ENCODE measurements at places on chromosomes 4 and X.
A peak's percentile ranks its signal among the peaks of the same experiment; 100 is the strongest.

GRCh38 chr4:100421361-100421978, 96.4 kb downstream of the EMCN start:
- DNase-seq, result no peak

- peak; percentile 42 for DNase-seq
These were observed 36.7 kb downstream of the DIAPH2 start for GRCh38 chrX:96721354-96721753.

DNA sequence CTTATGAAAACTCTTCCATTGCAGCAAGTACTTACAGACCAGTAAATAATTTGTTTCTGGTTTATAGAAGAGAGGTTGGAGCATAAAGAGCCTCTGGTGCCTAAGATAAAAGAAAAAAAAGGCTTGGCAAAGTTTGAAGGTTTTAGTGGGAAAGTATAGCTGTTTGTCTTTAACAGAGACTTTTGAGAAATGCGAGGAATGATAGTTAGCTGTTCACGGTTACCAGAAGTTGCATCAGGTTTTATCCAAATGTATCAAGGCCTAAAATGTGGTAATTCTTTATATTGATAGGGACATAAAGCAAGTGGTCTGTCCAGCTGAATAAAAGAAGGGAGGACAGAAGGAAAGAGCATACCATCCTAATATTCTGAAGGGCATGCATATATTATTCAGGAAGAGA, 29.3 kb downstream of the RAP1GDS1 start:
- DNase-seq, result no peak

- DNase-seq, result no peak
These were observed 26.3 kb upstream of the PPP2R2C start for GRCh38 chr4:6498511-6499237.

DNA sequence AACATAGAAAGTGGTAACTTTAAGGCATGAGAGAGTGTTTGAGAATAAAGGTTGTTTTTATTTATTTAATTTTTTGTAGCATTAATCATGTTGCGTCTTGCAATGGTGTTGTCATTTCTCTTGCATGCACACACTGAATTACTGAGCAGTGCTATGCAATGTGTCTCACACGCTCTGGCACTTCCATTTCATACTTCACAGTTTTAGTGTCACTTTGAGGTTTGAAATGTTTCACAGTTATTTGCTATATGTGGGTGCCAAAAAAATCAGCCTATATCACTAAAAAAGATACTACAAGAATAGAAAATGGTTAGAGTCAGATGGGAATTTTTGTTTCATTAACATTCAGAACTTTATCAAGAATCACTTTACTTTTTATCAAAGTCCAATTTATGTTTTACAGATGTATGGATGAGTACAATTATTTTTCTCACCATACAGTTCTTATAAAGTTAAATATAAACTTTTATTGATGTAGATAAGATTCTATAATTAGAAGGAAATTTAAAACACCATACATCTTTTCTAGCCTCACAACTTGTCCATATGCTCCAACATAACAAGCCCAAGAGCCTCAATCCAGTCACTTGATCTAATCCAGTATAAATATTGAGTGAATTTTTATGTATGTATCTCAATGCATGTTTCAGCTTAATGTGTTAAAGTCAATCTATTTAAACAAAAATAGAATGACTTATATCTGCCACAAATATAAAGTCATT, 114.0 kb downstream of the IQCM start:
- DNase-seq, result no peak

DNA sequence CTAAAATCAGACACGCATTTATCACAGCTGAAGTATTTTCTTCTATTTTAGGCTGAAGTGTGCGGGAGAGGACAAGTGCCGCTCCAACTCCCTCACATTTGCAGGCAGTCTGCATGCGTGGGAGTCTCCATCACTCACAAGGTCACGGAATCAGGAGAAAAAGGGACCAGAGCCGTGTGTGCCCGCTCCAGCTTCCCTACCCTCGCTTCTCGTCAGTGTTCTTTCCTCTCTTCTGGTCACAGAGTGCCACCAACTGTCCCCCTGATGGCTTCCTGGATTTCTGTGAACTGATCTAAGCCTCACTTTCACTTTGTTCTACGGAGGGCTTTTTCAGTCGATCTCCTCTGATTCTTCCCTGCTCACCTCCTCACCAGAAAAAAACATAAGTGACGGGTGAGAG, 407.4 kb upstream of the AADAT start:
- peak; percentile 15 for DNase-seq

DNA sequence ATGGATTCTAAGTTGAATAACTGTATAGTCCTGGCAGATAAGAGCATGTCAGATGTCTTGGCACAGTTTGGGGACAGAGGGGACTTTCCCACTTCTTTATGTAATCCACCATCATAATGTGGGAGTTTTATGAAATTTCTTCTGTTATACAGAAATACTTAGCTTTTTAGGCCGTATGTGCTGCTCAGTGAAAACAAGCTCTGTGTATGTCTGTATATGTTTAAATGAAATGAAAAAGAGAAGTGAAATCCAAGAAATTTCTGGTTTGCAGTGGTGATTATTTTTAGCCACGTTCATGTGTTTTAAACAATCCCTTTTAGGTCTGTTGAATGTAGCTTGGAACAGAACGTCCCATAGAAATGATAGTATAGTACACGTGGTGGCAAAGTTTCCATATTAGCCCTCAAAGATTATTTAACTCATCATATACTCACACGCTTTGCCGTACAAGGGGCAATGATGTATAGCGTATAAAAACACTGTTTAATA, 41.0 kb downstream of the GAB1 start:
- DNase-seq, result peak; percentile 33

DNA sequence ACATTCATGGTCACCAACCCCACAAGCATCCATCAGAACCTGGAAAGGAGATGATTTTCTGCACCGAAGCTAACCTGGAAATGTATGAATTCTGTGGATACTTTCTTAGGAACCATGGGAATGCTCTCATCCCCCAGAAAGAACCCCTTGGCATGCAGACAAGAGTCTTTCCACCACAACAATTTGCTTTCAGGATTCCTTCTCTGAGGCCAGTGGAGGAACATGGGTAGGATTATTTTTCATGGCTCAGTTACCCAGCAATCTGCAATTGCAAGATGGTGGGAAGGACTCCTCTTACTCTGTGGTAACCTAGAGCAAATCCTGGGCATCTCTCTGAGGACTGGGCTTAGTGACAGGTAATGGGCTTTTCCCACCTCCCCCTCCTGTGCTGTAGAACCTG, 131.9 kb upstream of the MSX1 start:
- DNase-seq, result no peak

- DNase-seq, result no peak
These were observed 179.8 kb downstream of the SPCS3 start for GRCh38 chr4:176499518-176499917.

DNA sequence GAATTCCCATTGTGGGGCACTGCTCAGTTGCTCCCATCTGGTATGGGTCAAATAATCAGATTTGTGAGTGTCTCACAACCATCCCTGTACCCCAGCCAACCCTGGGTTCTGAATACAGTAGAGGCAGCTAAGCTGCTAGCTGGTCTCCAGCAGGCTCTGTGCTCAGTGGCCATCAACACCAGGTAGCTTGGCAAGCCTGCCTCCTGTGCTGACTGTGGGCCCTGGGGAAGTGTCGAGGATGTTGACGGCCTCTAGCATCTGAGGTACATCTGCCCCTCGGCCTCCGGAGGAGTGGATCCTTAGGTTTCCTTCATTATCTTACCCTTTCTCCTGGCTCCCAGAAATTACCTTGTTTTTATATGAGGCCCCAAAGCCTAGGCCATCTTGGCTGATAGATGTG, 13.3 kb downstream of the RNF4 start:
- DNase-seq, result peak; percentile 10

DNA sequence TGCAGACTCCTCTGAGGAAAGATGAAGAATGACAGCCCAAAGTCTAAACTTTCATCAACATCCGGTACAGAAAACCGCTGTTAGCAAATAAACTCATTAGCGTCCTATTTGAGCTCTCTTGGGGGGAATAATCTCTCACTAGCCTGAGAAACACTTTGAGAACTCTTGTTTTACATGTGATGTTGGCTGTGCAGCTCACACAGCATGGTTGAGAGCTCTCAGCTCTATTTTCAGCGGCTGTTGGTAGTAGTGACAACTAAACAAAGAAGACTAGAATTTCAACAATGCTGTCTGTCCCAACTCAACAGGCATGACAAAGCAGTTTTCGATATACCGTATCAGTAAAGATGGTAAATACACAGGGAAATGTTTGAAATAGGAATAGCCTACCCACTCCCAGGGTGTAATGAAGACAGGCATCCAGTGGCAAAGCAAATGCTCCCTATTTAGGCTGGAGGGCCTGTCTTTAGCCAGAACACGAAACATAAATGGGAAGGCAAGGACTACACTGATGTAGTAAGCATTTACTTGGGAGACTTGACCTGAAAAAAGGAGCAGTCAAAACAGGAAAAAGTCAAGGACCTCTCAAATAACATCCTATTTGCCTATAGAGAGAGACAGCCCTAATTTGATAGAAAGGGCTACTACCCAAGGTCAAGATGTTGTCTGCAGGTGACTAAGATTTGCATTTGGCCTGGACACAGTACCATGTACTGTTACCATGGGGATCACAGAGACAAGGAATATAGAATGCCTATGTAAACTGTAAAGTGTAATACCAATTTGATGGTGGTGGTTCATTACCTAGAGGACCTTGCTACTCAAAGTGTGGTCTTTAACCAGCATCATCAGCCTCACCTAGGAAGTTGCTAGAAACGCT, 60.4 kb downstream of the PPEF2 start:
- no peak for DNase-seq

DNA sequence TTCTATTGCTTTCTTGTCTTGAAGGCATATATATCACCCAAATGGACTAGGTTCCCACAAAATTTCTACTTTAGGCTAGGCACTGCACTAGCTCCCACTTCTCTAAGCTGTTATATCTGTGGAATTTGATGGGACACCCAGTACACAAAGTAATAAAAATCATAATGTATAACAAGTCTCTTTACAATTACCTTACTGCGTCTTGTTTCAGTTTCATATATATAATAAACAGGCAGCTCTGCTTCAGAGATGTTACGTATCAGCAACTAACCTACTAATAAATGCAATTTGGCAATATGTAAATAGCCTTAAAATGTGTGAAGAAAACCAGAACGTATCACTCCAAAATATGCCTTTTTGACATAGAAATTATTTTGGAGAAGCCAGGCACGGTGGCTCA, 42.0 kb upstream of the UGDH start:
- DNase-seq, result no peak

DNA sequence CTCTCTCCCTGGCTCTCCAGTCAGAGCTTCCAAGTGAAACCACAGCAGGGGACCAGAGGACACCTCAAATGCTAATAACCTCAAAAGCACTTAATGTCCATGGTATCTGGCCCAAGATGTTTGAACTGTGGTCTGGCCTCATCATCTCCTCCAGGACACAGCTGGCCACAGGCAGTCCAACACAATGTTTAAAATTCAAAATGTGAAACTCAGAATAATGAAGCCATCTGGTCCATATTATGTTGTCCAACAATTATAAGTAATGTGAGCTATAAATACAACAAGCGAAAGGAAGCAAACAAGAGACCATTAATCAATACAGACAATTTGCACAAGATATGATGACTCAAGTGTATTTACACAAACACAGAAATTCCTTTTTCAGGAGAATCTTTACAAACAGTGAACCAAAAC, 90.7 kb upstream of the S100G start:
- DNase-seq, result no peak

- no peak for DNase-seq
These were observed 1234.2 kb downstream of the FAM133A start for GRCh38 chrX:94908171-94908570.

GRCh38 chr4:157075811-157076577, at the start of gene GLRB:
TSS of gene GLRB (plus strand) at chr4:157076150. CDS start at chr4:157078025, 1,875 bp downstream.
- peak; percentile 9 for DNase-seq

- no peak for DNase-seq
These were observed 175.6 kb downstream of the FBXO8 start for GRCh38 chr4:174107746-174108354.

DNA sequence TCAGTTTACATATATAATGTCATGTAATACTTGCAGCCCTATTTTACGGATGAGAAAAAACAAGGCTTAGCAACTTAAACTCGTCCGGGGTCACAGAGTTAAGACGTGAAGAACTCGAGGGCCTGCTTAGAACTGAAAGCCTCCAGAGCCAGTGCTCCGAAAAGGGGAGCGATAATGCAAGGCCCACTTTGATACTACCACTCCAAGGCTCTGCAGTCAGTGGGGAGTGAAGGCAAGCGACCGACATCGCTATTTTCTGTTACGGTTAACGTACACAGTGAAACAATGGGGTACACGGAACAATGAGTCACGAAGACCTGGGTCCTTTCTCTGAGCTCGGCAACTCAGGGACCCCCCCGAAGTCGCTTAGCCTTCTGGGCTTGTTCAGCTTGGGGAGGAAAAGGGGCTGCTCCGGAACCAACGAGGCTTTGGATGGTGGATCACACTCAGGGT, 965 bp downstream of the PPA2 start:
- no peak for DNase-seq

DNA sequence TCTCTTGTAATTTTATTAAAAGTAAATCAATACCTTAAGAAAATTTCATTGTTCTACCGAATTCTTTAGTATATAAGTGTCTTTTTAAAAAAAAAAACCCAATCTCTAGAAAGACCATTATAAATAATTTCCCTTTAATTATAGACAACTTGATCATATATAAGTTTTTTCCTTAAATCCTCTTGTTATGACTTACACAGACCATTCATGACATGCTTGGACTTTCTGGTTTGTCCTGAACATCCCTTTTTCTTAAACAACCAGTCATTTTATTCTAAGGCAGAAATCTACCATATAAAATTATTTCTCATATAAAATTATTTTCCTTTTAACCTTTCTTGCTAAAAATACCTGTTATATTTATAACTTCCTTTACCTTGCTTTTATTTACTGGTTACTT, 15.4 kb upstream of the FHDC1 start:
- DNase-seq, result no peak

- no peak for DNase-seq
These were observed 93.5 kb upstream of the ADAD1 start for GRCh38 chr4:122285285-122285684.

GRCh38 chr4:172980219-172980618, 188.4 kb upstream of the GALNT7 start:
- no peak for DNase-seq

- no peak for DNase-seq
These were observed 2.6 kb downstream of the SH2D1A start for GRCh38 chrX:124348885-124349453.

GRCh38 chrX:47217121-47217851, 1.2 kb upstream of the CDK16 start:
- DNase-seq, result no peak

GRCh38 chrX:42771506-42772335, 6.2 kb downstream of the PPP1R2C start:
- DNase-seq, result no peak

DNA sequence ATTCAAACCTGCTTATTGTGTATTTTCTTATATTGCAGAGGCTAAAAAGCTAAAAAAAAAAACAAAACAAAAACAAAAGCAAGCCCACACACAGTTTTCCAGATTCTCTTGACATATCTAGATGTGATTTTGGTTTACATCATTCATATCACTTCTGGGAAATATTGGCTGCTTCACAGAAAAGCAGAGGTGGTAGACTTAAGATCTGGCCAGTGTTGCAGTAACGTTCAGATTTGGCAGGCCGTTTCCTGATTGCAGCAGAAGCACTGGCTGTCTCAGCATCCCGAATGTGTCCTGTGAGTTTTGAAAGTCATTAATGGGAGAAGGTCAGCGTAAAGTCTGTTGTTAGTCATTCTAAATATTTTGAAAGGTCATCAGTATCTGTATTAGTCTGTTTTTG, 2062.0 kb downstream of the ARAP2 start:
- no peak for DNase-seq
